ENCODE measurements at places on chromosomes 7 and 10.

DNA sequence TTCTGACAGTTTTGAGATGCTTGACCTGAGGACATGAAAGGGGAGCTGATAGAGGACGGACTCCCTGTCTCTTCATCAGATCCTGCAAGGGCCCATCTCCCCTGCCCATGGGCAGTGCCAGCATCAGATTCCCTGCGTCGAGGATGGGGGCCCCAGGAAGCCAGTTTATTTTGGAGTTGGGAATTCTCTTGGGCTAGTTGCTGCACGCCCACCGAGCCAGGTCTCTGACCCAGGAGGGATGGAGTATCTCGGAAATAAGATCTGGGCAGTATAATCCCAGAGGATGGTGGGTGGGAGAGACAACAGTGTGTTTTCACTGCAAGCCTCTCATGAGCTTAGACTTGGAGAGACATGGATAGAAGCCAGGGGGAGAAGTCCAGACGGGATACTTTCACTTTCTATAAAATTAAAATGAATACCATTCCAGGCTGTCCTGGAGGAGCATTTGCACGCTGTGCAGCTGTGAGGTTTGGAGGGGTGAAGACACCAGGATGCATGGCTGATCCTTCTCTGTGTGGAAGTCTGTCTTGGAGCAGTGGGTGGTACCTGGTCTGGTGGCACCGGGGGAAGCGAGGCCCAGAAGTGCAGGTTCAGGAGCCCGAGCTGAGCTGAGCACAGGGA, 25.8 kb downstream of the DOCK1 start:
- DNase-seq, result no peak

GRCh38 chr10:71565284-71566000, 154.1 kb downstream of the C10orf105 start:
- DNase-seq, result no peak

GRCh38 chr7:131773413-131773812, 217.0 kb upstream of the PODXL start:
- DNase-seq, result no peak

GRCh38 chr7:2955269-2955668, 88.4 kb downstream of the CARD11 start:
- DNase-seq, result no peak

DNA sequence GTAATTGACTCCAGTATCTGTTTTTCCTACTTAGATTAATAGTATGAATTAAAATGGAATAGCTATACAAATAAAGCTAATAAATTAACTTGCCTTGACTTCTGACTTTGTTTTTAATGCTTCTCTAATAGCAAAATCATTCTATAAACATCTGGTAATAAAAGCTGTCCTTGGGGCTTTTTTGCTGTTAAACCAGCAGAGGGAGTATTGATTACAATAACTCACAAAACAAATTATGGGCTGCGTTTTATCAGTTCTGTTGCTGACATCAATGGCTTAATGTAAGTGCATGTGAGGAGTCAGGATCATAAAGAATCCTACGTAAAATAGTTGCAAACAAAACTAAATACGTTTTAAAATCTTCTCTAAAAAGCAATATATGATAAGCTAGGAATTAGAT, 667.8 kb downstream of the PCDH15 start:
- DNase-seq, result no peak

DNA sequence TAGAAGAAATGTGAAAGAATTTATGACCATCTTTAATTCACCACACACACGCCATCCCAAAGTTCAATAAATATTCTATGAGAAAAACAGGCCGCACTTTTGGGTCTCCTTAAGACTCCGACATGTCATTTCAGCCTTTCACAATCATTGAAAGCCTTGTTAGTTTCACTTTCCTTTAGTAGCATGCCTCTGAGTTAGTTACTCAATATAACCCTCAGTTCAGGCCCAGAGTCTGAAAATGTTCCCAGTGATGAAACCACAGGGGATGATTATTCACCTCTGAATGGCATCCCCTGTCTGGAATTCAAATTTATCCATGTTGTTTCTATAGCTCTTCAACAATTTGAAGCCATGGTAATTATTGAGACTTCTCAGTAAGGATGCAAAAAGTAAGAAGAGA, 278.1 kb upstream of the NRP1 start:
- DNase-seq, result no peak

DNA sequence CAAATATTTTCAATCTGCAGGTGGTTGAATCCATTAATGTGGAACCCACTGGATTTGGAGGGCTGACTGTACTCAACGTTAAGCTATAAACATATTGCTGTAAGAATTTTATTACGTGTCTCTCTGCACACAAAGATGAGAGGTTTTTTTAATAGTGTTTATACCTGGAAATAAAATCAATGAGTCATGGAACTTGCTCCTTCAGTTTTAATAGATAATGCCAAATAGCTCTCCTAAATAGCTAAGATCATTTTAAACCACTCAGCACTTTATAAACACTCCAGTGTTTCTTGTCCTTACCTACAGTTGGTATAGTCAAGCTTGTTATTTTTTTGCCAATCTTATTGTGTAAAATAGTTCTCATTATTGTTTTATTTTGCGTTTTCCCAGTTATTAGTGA, 455.6 kb upstream of the FZD8 start:
- no peak for DNase-seq

- no peak for DNase-seq
Measured at GRCh38 chr7:35988105-35988504, 164.9 kb upstream of the EEPD1 start.

DNA sequence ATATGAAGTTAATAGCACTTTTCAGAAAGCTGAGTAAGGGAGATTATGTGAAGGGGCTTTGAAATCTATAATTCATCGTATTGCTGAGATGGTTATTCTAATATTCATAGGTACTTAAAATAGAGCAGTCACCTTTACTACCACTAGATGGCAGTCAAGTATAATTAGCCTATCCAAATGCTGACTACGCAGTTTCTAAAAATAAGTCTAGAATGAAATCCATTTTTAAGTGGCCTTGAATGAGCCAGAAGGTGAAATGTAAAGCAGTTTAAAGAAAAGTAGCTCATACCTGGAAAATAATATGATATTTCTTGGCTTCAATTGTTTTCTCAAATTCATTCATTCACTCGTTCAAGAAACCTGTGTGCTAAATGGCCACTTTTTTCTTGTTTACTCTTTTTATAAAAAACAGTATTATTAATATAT, 1277.1 kb downstream of the GATA3 start:
- DNase-seq, result no peak

GRCh38 chr7:151426441-151426903, 13.5 kb downstream of the CRYGN start:
- DNase-seq, result no peak

- DNase-seq, result no peak
Measured at GRCh38 chr7:131109759-131110296, 217.8 kb upstream of the MKLN1 start.

DNA sequence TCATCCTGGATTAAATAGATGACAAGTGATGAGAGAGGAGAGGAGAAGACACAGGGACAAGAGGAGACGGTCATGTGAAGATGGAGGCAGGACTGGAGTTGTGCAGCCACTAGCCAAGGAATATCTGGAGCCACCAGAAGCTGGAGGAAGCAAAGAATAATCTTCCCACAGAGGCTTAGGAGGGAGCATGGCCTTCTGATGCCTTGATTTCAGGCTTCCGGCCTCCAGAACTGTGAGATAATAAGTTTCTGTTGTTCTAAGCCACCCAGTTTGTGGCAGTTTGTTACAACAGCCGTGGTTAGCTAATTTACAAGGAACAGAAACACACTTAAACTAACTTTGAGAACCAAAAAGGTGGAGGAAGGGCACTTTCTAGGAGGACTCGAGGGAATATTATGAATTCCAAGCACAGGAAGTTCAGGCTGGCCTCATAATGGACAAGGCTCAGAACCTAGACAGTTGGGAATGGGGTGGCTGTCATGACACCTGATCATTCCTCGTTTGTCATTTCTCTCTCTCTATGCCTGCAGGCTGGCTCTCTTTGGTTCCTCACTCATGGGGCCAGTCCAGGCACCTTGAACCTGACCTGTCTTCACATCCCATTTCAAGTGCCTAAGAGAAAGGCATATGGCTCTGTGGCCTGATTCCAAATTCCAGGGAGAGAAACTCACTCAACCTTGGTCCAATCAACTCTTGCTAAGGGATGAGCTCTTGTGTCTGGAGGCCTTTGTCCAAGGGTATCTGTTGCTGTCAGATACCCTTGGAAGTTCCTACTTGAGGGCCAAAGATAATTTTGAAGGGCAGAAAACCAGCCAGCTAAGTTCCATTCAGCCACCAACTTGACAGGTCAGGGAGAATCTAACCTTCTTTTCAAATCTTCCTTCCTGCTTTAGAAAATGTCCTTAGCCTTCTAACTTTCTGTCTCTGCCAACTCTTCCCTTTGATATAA, 33.5 kb upstream of the PDZD8 start:
- no peak for DNase-seq

DNA sequence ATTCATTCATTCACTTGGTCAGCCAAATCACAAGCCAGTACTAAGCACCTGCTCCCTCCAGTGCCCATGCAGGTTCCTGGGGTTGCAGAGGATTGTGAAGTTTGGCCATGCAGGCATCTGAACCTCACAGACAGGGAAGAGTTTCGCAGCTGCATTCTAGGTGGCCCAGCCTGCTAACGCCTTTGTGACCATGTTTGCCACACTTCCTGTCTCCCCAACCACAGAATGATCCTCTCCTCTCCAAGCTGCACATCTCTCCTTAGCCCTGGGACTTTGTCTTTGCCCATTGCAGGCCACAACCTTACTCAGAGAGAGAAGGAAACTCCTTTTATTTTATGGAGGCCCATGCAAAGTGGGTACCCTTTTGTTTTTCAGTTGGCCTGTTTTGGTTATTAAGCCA, 31.8 kb downstream of the EPDR1 start:
- DNase-seq, result no peak

DNA sequence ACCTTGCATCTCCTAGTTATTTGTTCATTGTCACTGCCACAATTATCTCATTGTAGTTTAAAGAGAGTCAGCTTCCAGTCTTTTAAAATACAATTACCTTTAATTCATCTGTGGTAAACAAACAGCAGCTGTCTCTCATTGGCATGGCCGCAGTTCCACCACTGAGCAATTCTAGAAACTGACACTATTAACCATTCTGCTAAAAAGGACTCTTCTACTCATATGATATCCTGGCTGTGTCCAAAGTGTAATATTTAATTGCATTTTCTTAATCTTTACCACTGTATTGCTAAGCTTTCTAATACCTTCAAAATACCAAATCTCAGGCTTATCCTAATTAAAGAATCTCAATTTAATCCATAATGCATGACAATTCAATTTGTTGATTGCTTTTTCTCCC, 639.0 kb downstream of the AUTS2 start:
- DNase-seq, result no peak

DNA sequence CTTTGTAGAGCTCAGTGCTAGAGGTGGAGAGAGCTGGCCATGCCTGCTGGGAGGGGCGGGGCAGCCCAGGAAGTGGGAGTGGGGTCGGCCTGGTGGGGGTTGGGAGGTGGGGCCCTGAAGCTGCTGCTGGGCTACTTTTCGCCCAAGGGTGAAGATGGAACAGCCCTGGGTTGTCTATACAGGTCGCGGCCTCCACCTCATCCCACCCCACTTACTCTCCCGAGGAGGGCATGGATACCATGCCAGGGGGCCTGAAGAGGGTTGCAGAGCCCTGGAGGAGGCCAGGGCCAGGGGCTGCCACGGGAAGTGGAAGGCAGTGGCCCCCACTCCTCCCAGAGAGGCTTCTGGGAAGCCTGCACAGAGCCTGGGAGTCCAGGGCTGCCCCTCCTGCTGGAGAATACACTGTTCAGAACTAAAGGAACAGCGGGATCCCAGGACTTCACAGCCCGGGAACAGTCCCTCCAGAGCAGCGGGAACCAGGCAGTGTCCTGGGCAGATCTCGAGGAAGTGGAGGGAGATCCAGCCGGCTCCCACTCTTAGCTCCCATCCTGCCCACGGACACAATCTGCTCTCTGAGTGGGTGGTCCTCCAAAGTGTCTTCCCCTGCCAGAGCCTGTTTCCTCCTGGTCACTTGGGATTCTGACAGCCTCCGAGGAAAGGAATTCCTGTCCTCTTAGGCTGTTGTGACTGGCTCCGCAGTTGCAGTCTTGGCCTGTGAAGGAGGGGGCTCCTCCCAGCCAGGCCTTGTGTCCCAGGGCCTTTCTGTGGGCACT, 23.5 kb downstream of the MAT1A start:
- DNase-seq, result no peak

DNA sequence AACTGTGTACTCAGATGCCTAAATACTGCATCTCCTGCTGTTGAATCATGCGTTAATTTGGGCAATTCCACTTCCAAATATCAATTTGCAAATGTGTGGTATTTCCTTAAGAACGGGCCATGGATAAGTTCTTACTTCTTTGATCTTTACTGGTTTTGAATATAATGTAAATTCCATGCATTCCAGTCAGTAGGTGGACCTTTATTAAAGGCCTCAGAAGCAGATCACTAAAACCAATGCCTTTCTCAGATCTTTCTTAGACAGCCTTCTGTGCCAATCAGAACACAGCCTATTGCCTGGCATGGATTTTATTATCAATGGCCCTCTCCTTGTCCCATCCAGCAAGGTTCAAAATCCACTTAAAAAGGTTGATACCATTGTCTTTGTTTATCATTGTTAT, 21.5 kb upstream of the POM121L12 start:
- DNase-seq, result no peak

DNA sequence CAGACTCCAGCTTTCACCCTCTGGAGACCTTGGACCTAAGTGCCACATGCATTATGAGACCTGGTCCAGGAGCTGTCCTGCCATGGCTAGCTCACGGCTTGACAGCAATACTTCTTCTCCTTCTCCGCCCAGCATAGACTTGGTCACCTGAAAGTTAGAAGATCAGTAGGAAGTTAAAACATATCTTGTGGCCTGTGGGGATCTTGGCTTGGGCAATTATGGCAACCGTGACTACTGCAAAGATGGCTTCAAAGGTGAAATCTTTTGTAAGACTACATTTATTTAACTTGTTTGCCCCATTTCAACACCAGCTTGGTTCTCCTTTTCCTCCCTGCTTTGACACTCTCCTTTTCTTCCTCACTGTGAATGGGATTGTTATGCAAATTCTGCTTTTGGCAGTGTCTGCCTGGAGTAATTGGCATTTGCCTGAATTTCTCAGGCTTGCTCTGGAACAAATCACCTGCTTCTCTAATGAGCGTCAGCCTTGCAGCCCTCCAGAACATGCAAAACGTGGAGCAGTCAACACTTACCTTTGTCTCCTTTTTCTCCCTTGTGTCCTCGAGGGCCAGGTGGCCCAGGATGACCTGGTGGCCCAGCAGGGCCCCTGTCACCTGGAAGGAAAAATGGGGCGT, 53.4 kb downstream of the COL17A1 start:
- no peak for DNase-seq

DNA sequence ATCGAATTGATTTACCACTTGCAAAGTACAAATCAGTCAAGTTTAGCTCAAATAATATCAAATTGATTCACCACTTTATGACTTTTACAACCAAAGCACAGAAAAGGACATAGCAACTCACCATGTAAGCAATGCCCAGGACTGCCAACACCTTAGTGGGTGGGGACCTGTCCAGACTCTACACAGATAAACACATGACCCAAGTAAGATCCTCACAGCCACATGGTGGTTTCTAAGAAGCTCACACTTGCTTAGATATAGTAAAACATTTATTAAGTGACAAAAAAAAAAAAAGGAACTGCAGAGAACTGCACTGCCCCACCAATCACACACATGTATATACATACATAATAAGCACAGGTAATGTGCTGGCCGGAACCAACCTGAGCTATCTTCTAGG, 116.2 kb downstream of the SLC25A13 start:
- DNase-seq, result no peak

Data from iPS DF 19.7 (cell line).